ENCODE measurements at places on chromosomes 6 and 20.

DNA sequence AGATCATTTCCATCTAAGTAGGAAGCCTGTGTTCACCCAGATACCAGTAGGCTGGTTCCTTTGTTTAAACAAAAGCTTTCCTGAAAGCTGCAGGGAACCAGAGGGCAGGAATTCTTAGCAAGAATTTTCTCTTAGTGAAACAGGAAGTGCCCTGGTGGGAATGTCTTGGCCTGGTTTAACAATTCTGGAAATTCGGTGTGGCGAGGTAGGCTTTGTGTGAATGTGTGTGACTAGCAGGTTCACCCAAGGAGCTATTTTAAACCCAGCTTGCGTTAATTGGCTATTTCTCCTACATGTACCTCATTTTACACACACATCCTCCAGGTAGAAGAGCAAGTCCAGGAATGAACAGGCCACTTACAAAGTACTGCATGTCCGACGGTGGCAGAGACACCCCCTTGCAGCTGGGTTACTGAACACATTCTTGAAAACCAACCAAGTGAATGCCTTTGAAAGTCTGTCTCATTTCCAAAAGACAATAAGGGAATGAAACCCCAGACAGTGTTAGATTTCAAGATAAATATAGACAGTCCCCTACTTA, 64.6 kb downstream of the GFOD1 start:
- DNase-seq: no peak

DNA sequence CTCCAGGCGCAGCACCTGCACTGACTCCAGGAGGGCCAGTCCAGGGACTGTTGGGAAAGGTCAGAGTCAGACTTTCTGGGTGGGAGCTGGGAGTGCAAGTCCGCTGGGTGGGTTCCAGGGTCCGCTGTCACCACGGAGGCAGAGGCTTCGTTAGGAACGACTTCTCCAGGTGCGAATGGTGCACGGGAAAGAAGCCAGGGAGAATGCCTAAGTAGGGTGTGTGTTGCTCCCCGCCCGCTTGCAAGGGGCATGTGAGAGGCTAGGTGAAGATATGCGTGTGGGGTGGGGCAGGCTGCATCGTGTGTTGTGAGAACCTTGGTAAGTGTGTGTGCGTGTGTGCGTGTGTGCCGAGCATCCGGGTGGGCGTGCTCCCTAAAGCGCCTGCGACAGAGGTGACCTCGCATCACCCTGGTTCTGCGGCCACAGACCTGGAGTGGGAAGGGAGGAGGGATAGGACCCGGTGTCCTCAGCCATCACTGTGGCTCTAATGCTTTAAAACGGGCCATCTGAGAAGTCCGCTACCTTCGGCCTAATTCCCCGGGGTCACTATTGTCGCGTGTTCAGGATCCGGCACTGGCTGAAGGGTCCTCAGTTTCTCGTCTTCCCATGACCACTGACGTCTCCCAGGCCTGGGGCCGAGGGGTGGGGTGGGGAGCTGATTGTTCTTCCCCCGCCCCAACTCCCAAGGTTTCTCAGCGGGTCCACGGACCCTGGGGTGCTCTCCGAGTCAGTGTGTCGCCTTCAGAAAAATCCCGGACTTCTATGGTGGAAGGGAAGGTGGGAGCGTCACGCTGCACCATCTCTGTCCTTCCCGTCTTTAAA, 6.1 kb downstream of the SLC32A1 start:
- DNase-seq: no peak

DNA sequence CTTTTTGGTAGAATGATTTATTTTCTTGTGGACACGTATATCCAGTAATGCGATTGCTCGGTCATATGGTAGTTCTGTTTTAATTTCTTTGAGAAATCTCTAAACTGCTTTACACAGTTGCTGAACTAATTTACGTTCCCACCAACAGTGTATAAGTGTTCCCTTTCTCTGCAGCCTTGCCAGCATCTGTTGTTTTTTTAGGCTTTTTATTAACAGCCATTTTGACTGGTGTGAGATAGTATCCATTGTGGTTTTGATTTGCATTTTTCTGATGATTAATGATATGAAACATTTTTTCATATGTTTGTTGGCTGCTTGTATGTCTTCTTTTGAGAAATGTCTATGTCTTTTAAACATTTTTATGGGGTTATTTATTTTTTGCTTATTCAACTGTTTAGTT, 196.7 kb downstream of the MOXD1 start:
- DNase-seq: no peak

DNA sequence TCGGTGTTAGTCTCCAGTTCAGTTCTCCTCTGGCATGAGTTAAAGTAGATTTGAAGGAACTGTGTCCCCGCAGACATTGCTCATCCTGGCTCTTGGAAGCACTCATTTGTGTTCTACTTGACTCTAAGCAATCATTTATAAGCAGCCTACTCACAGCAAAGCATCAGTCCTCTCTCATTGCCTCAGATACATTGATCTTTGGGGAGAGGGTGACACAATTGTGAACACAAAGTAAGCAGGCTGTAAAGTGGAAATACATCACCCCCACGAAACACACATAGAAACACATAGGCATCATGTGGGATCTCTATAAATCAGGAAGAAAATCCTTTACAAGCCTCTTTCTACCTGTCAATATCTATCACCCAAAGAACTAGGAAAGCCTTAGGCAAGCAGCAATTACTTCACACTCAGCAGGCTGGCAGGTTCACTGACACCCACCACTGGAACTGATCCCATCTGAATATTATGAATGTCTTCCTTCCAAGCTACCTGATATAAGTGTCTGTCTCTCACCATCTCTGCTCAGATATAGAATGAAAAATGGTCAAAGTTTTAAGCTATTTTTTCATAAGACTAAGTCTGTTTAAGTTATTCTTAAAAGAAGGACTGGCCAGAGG, 675.8 kb downstream of the HACE1 start:
- no peak for DNase-seq

GRCh38 chr6:15870333-15871043, 207.7 kb upstream of the DTNBP1 start:
- DNase-seq: no peak
